ENCODE measurements at places on chromosomes 16 and 17.
A peak's percentile ranks its signal among the peaks of the same experiment; 100 is the strongest.

- no peaks in the 10 kb centered on the region for H3K36me3 ChIP-seq
- H3K4me1 ChIP-seq = no peaks in the 10 kb centered on the region
- H3K27me3 ChIP-seq = peaks cover 4% of the 10 kb centered on the region
- no peak overlapping the region for H3K27ac ChIP-seq
- H3K4me3 ChIP-seq = no peak overlapping the region
These were observed 1431.1 kb downstream of the CDH8 start for GRCh38 chr16:60605176-60605575.

- no peaks in the 10 kb centered on the region for H3K27me3 ChIP-seq
- H3K27ac ChIP-seq = peak overlapping the region; percentile 46
- peak overlapping the region; percentile 98 for H3K4me3 ChIP-seq
- H3K4me1 ChIP-seq = peaks cover 28% of the 10 kb centered on the region
These were observed 894 bp upstream of the PHKG2 start for GRCh38 chr16:30747331-30747730.

GRCh38 chr16:23863511-23864422, 28.0 kb downstream of the PRKCB start:
- peaks cover 90% of the 10 kb centered on the region for H3K27me3 ChIP-seq
- H3K4me1 ChIP-seq = no peaks in the 10 kb centered on the region
- no peak overlapping the region for H3K27ac ChIP-seq
- DNase-seq = no peak

GRCh38 chr17:80937462-80938381, 53.9 kb upstream of the CHMP6 start:
- H3K36me3 ChIP-seq = peaks cover 29% of the 10 kb centered on the region
- no peak for DNase-seq
- H3K27ac ChIP-seq = peak overlapping the region; percentile 96
- peaks cover 26% of the 10 kb centered on the region for H3K27me3 ChIP-seq

DNA sequence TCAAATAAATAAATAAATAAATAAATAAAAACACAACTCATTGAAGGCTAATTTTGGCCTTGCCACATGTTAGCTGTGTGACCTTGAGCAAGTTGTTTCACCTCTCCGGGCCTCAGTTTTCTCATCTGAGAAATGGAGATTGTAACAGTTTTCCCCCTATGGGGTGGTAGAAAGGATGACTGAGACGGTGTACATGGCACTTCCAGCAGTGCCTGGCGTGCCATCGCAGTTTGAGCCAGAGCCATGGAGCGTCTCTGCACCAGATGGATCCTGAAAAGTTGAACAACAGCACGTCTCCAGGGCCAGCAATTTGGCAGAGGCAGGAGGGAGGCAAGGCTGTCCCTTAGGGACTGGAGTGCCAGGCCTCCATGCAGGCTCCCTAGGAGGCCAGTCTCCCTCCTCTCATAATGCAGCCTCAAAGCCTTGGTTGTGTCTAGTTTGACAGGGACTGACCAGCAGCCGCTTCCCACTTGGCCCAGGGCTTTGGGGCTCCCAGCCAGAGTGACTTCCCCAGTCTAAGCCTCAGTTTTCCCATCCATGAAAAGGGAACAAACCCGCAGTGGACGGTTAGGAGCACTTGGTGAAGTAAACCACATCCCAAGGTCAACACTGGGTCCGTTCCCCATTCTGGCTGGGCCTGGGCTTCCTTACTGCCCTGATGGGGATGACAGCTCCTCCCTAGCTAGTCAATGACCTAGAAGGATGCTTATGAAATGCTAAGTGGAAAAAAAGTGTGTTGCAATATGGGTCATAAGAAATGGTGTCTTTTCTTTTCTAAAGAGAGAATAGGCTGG, 19.3 kb downstream of the SOCS1 start:
- H3K4me3 ChIP-seq = no peak overlapping the region
- H3K27me3 ChIP-seq = peaks cover 2% of the 10 kb centered on the region
- DNase-seq = no peak
- no peaks in the 10 kb centered on the region for H3K36me3 ChIP-seq
- no peaks in the 10 kb centered on the region for H3K4me1 ChIP-seq
- H3K27ac ChIP-seq = no peak overlapping the region

DNA sequence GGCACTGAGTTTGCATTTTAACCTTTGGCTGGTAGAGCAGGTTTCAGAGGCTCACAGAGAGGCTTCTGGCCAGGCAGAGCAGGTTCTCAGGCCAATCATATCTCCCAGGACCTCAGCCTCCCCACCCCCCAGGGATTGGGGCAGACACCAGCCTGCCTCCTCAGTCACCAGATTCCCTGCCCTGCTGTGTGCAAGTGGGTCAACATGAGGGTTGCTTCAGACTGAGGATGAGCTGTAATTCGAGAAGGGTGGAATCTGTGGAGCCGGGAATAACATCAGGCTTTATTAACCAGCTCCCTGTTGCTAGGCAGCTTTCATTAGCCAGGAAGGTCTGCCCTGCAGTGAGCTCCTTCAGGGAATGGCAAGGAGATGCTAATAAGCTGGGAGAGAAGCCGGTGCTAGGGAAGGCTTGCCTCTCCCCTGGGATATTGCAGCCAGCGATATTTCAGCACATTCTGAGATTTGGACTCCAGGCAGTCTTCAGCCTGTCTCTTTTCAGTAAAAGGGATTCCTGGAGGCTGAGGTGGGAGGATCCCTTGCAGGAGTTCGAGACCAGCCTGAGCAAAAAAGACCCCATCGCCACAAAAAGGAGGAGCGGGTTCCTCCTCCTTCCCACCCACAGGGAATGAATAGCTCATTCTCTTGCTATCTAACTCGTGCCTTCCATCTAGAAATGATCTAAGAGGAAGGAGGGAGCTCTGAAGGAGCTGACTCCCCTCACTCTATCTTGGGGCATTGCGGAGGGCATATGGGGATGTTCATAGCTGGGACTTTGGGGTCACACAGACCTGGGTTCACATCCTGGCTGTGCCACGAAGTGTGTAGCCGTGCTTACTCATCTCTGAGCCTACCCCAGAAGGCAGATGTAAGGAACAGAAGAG, 10.7 kb downstream of the SGSM2 start:
- peak; percentile 47 for DNase-seq
- H3K4me3 ChIP-seq = peak overlapping the region; percentile 34
- peaks cover 12% of the 10 kb centered on the region for H3K36me3 ChIP-seq
- peak overlapping the region; percentile 93 for H3K27ac ChIP-seq

DNA sequence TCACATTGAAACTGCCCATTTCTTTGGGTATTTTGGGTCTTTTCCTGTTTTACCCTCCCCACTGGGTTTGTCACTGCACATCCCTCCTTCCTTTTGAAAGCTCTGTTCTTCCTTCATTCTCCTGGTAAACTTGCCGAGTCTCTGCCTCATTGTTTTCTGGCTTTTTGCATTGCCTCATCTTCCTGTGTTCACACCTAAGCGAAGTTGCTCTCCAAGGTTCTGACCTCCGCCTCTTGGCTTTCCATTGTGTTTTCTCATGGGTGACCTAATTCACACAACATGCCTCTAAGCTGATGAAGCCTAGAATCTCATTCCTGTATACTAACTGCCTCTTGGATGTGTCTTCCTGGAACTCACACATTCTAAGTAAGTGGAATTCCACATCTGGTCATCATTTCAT, 1096.1 kb upstream of the EEF2KMT start:
- no peak overlapping the region for H3K4me3 ChIP-seq
- H3K27ac ChIP-seq = no peak overlapping the region
- H3K4me1 ChIP-seq = no peaks in the 10 kb centered on the region
- peaks cover 20% of the 10 kb centered on the region for H3K27me3 ChIP-seq
- DNase-seq = peak; percentile 79
- no peaks in the 10 kb centered on the region for H3K36me3 ChIP-seq

DNA sequence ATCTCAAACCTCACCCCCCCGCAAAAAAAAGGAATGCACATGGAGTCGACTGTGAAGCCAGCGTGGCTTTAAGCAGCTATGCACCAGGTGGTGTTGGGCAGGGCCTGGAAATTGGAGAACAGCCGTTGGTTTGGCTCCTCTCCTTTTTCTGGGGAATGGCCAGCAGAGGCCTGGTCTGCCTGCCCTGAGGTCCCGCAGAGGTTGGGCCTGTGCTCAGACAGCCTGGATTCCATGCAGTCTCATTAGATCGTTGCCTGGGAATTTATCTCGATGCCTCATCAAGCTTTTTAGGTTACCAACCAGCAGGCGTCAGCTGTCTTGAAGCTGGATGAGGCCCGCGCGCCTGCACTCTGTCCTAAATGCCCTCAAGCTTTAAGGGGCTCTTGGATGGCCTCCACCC, 9.8 kb downstream of the SLC12A3 start:
- H3K27ac ChIP-seq = no peak overlapping the region
- H3K36me3 ChIP-seq = no peaks in the 10 kb centered on the region
- peaks cover 8% of the 10 kb centered on the region for H3K4me1 ChIP-seq
- H3K4me3 ChIP-seq = no peak overlapping the region

DNA sequence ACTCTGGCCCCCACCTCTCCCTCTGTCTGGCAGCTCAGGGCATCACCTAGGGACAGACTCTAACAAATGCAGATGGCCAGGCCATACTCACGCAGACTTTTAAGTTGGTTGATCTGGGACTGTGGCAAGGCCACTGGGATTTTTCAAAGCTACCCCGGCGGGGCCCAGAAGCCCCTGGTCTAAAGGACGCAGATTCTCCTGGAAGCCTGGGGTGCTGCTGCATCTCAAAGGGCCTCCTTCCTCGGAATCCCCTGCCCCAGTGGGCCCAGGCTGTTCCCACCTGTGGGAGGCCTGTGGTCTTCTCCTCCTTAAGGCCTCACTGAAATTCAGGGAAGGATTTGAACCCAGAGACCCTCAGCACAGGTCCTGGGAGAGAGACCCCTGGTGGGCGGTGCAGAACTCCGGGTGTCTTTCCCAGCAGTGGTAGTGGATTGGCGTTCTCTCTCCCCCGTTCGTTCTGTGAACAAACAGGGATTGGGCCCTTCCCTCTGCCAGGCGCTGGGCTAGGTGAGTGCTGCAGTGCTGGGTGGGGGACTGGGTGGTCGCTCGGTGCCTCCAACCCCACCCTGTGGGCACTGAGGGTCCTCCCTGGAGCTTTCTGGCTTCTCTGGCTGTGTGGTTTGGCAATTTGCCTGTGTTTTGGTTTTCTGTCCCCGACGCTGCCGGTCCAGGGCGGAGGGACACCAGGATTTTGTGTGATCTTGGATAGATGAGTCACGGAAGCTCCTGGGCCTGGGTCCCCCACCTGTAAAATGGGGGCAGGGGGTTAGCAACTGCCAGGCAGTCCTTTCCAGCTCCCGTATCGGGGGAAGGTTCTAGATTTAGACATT, 160.5 kb upstream of the GSE1 start:
- H3K27me3 ChIP-seq = peaks cover 47% of the 10 kb centered on the region
- DNase-seq = no peak
- H3K4me3 ChIP-seq = no peak overlapping the region
- peaks cover 59% of the 10 kb centered on the region for H3K4me1 ChIP-seq
- no peaks in the 10 kb centered on the region for H3K36me3 ChIP-seq
- H3K27ac ChIP-seq = no peak overlapping the region

- peak overlapping the region; percentile 94 for H3K27ac ChIP-seq
- H3K4me1 ChIP-seq = peaks cover 38% of the 10 kb centered on the region
- peaks cover 11% of the 10 kb centered on the region for H3K36me3 ChIP-seq
These were observed 9.2 kb downstream of the TAF1C start for GRCh38 chr16:84177741-84178073.

GRCh38 chr17:50055055-50055425, 870 bp upstream of the ITGA3 start:
- H3K27me3 ChIP-seq = peaks cover 45% of the 10 kb centered on the region
- H3K36me3 ChIP-seq = no peaks in the 10 kb centered on the region

GRCh38 chr17:77723909-77724875, 234.3 kb upstream of the TNRC6C start:
- DNase-seq = no peak
- H3K27me3 ChIP-seq = peaks cover 19% of the 10 kb centered on the region
- no peaks in the 10 kb centered on the region for H3K36me3 ChIP-seq
- H3K4me1 ChIP-seq = peaks cover 31% of the 10 kb centered on the region
- no peak overlapping the region for H3K4me3 ChIP-seq

DNA sequence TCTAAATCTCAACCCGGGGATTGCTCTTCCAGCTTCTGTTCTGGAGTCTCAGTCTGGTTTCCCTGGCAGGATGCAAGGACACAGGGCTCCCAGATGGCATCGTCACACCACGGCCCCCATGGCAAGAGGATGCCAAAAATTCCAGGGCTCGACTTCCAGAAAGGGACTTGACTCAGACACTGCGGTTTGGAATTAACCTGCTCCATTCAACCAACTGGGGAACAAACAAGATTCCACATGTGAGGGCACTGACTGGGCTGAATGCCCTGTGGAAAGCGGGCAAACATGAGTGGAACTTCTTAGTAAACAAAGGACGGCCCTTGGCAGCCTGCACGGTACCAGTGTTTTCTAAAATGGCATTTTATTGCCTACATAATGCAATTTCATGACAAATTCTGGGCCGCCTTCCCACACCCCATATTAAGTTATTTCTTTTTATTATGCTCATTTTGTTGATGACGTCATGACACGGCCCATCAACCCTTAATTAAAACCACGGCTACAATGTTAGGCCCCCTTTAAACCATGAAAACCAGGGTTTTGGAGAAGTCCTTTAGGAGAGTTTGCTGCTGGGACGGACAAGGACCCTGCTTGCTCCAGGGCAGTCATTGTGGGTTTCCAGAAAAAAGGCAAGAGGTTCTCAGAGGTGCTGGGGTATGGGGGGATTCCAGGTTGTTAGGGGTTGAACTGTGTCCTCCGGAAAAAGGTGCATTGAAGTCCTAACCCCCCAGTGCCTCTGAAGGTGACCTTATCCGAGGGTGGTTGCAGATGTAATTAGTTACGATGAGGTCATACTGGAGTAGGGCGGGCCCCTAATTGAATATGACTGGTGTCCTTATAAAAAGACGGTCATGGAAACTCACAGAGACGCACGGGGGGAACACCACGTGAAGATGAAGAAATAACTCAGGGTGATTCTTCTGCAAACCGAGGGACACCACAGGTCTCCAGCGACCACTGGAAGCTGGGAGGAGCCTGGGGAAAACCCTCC, 205.6 kb downstream of the FOXL1 start:
- H3K27ac ChIP-seq = no peak overlapping the region
- peaks cover 47% of the 10 kb centered on the region for H3K4me1 ChIP-seq
- H3K27me3 ChIP-seq = peaks cover 32% of the 10 kb centered on the region
- no peak for DNase-seq

DNA sequence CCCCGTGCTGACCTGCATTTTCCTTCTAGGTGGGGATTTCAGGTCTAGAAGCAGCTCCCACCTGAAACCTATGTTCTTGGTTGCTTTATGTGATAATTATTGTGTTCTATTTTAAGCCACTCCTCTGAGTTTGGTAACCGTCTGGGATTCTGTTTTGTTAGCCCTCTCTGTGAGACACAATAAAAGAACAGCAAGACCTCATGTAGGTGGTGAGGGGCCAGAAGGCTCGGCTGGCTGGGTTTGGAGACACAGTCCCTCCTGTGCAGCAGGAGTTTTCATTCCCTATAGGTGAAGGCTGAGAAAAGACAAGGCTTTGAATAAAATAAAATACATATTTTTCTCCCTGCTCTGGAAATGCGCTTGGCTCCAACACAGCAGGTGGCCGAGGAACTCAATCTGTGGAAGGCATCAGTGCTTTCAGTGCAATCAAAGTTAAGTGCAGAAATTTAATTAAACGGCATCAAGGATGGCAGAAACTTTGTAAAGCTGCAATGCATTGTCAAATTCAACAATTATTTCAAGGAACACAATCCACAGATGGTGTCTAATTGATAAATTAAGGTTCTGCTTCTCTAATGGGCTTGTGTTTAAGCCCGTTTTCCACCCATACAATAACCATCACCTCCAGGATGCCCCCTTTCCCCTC, 107.8 kb downstream of the MSI2 start:
- DNase-seq = no peak
- peak overlapping the region; percentile 91 for H3K27ac ChIP-seq
- H3K4me3 ChIP-seq = no peak overlapping the region
- peaks cover 79% of the 10 kb centered on the region for H3K4me1 ChIP-seq

GRCh38 chr17:63611354-63611753, 10.7 kb downstream of the TACO1 start:
- DNase-seq = no peak
- no peak overlapping the region for H3K4me3 ChIP-seq
- no peaks in the 10 kb centered on the region for H3K4me1 ChIP-seq
- H3K27ac ChIP-seq = no peak overlapping the region
- H3K27me3 ChIP-seq = peaks cover 3% of the 10 kb centered on the region

Data from nephron progenitor cell (in vitro differentiated cells).